Myocyte (in vitro differentiated cells): ENCODE measurements at places on chromosomes 7 and 10. TPM values are rescaled to one million over a fixed set of nuclear protein-coding genes. Genes with fewer than 3 reads are reported as not detected.

DNA sequence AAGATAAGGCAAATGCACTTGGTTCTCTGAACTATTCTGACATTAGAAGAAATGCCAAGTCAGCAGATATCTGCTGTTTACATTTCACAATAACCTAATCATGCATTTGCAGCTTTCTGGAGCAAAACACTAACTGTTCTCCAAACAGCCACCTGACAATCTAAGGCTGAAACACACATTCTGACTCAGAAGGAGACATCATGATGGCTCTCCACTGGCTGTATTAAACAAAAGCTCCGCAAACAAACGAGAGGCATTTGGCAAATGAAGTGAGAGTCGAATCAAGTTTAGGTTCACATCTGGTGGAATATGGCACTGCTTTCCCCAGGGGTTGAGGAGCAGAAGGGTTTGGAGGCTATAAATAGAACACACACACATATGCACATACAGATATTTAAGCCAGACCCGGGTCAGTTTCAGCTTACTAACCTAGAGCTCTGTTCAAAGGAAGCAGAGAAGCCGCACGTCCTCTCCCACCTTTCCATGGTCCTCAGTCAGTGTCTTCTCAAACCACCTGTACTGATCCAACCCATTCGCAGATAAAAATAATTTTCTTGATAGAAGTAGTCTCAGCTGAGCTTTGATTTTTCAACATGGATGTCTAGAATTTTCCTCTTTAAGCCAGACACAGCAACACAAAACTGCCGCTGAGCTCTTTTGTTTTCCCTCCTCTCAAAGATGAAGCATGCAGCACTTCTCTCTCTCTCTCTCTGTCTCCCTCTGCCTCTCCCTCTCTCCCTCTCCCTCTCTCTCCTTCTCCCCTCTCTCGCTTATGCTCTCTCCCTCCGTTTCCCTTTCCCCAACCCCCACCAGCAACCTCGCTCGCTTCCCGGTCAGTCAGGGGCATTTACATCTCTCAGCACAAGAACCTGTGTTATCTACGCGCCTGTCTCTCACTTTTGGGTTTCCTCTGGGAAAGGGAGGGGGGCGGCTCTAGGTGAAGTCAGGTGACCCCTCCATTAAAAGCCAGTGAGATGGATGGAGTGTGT lies 682.8 kb downstream of the MAGI2 start:
- no peak for DNase-seq

GRCh38 chr7:27180431-27181420 lies 4.3 kb downstream of the HOXA11 start:
- DNase-seq = no peak

- DNase-seq = no peak
Measured at GRCh38 chr7:118182593-118183427, 1.2 kb upstream of the LSM8 start.

GRCh38 chr10:109618301-109618700 lies 305.0 kb downstream of the XPNPEP1 start:
- no peak for DNase-seq

DNA sequence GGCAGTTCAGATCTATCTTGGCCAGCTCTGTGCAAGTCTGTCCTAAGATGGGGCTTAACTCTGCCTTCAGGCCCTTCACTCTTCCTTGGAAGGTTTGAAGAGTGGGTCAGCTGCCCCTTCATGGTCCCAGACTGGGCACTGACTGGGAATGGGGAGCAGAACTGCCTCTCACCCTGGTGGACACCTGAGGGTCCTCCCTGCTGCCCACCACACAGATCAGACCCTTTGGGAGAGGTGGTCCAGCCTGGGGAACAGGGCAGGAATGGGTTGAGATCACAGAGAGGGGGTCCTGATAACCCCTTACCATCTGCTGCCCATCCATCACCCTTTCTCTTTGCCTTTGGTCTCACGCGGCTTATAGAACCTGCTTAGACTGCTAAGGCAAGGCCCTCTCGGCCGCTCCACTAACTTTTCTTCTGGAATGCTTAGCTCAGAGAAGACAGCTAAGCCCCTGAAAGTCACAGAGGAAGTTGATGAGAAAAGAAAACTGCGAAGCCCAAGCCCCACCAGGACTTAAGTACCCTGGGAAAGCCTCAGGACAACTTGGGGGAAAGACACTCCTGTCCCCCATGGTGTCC lies 402 bp upstream of the CDHR1 start:
- no peak for DNase-seq

DNA sequence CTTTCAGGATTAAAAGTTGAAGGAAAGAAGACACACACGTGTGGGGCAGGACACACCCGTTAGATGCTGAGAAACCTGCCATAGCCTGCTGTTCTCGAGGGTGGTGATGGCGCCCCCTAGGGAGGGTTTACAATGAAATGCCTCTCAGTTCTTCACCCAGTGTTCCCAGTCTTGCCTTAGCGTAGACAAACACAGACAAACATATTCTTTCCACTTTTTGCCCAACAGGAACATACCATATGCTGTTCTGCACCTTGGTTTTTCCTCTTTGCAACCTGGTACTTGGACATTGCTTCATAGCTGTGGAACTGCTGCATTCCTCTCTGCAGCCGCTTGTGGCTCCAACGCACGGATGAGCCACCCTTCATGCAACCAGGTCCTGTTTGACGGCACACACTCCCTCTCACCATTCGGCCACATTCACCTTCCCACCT lies 23.3 kb upstream of the HSPA12A start:
- no peak for DNase-seq

The ADD3 gene
- total RNA-seq = 95.9 and 799 TPM in 2 replicates

The IFRD1 gene
- 64.9 and 90.7 TPM in 2 replicates for total RNA-seq
